ENCODE measurements at places on chromosomes 16 and 17.

- DNase-seq, result no peak
Measured at GRCh38 chr16:88118376-88118775, 167.1 kb downstream of the BANP start.

DNA sequence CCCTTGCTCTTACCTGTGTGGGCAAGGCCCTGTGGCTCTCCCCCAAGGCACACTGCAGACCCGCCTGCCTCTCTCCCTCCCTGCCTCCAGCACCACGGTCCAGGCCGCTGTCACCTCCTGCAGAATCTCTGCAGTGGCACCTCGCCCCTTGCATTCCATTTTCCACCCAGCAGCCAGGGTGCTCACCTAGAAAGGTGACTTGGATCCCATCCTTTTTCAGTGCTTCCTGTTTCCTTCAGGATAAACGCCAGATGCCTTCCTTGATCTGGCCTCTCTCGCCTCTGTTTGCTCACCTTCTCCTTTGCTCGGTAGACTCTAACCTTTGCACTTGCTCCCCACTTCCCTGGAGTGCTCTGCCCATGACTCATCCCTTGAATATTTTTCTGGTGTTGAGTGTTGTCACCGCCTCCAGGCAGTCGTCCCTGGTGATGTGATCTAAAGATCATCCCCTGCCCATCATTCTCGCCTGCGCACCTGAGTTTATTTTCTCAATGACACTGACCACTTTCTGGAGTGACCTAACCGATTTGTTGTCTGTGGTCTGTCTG lies 79.2 kb upstream of the LGALS9 start:
- DNase-seq, result no peak

- DNase-seq, result no peak
Measured at GRCh38 chr16:84069540-84069939, 26.9 kb upstream of the SLC38A8 start.

DNA sequence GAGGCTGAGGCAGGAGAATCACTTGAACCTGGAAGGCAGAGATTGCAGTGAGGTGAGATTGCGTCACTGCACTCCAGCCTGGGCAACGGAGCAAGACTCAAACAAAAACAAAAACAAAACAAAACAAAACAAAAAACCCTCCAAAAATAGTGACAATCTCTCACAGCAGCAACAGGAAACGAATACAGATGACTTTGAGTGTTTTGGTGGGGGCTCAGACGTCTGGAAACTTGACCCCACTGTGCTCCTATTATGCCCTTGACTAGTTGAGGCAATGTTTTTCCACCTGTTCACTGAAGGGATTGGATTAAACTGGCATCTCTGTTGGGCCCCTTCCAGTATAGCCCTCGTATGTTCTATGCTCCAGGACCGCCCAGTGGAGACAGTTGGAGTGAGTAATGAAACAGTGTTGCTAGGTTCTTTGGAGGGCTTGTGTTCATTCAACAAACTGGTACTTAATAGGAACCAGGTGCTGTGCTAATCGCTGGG lies 167.0 kb downstream of the UTP18 start:
- DNase-seq, result no peak

GRCh38 chr16:88430524-88431446 lies 22.3 kb upstream of the ZFPM1 start:
- DNase-seq, result no peak

DNA sequence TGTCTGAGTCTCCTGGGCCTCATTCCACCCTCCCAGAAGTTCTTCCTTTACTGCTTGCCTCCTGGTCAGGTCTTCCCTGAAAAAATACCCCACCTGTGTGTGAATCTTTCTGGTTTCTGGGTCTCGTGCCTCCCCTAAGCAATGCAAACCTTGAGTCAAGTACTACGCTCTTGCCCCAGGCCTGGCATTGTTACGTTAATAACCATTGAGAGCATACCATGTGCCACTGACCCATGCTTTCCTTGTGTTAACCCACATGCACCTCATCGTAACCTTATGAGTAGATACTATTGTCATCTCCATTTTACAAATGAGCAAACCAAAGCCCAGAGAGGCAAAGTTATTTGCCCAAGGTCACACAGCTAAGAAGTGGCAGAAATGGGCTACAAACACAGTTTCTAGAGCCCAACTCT lies 25.4 kb upstream of the TOB1 start:
- no peak for DNase-seq

GRCh38 chr16:68074850-68075555 lies 10.2 kb upstream of the NFATC3 start:
- DNase-seq, result no peak

DNA sequence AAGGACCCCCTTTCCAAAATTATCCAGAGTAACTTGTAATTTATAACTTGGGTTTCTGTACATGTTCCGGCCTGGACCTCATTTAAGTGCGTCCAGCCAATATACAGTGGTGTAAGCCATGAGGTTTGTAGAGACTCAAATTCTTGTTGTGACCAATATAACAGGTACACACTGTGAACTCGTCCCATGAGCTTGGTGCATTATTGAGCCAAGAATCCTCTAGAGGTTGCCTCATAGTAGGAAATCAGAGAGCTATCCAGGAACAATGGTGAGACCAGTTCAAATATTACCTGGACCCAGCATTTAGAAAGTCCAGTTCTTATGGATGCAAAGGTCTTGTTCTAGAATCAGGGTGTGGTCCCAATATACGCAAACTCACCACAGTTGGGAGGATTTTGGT lies 138.2 kb downstream of the NPIPB5 start:
- no peak for DNase-seq

DNA sequence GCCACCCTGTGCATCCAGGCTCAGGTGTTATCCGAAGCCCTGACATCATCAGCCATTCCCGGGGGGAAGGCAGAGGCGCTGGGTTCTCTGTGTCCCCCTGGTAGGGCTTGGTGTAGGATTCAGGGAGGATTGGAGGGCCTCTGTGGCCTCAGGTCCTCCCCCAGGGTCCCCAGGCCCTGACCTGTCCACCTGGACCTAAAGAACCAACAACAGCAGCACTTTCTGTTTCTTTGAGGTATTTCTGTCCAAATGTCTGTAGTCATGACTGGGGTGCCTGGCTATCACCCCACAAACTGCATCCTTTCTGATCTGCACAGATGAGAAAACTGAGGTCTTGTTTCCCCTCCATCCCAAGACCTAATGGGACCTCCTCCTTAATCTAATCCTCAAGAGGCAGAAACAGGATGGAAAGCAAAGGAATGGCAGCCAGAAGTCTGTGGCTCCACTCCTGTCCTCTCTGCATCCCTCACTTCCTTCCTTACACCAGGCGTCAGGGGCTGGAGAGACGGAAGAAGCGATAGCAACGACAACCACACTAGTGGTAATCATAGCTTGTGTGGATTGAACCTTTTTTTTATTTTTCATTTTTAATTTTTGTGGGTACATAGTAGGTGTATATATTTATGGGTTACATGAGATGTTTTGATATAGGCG lies 11.8 kb downstream of the NLRC5 start:
- DNase-seq, result no peak

DNA sequence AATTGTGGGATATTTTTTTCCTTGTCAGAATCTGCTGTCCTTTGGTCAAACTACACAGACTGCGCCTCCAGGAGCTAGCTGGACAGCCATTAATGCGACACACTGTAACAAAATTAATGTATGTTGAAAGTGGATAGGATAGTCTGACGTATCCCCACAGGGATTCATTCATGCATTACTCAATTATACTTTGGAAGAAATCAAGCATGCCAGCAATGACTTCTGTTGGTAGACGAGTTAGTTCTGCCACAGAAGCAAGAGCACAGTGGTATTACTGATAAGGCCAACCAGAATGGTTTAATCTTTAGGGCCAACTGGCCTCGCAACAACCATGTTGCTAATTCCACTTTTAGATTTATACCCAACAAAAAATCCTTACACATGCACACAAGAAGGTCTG lies 106.4 kb upstream of the TOB1 start:
- DNase-seq, result no peak

GRCh38 chr17:48733632-48734328 lies 5.2 kb upstream of the HOXB13 start:
- no peak for DNase-seq

GRCh38 chr16:86604436-86605193 lies 26.3 kb downstream of the FOXL1 start:
- DNase-seq, result no peak

DNA sequence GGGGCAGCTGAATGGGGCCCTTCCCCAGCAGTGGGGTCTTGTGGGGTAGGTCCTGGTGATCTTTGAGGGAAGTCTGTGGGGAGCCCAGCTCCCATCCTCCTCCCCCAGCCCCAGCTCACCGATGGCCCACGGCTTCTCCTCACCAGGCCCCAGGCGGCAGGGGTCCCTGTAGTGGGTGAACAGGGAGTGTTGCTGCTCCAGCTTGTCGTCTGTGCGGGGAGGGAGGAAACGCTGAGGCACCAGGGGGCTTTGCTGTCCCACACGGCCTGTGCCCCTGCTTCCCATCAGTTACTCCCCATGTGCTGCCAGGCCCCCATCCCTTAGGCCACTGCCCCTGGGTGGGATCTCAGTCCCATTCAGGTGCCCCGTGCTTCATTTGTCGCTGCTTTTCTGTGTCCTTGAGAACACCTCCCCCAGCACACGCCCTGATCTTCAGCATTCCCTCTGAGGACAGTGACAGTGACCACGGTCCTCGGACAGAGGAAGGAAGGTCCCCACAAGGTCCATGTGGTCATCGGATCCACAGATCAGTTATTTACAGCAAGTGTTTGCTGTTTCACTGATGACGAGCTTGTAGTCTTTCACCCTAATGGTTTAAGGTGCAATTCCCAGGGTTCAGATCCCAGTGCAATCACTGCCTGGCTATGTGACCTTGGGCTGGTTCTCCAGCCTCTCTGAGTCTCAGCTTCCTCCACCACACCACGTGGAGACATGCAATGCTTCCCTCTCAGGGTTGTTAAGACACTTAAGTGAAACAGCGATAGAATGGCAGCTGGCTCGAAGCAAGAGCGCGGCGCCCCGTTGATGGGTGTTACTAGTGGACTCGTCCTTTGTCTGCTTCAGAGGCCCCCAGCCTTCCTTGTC lies 53.1 kb downstream of the PRMT7 start:
- no peak for DNase-seq

DNA sequence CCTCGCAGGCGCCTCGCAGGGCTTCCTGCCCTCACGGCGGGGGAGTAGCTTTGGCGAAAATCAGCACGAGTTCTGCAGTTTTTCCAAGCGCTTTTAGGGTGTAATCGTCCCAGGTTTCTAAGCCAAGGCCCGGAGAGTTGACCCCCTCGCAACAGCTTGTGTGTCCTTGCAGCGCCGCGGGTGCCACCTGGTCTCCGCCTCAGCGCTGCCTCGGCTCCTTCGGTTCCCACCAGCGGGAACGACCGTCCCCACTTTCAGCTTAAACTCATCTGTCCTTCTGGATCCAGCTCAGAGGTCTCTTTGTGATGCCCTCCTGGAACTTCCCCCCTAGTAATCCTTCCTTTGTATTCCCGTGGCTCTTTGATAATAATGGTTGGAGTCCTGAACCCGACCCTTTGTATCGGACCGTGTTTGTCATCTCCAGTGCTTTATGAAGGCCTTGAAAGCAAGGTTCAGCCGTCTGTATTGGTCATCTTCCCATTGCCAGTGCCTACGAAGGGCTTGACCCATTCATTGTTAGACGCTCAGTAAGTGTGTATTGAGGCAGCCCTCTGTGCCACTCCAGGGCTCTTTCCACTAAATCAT lies 858 bp upstream of the SMARCE1 start:
- DNase-seq, result no peak

DNA sequence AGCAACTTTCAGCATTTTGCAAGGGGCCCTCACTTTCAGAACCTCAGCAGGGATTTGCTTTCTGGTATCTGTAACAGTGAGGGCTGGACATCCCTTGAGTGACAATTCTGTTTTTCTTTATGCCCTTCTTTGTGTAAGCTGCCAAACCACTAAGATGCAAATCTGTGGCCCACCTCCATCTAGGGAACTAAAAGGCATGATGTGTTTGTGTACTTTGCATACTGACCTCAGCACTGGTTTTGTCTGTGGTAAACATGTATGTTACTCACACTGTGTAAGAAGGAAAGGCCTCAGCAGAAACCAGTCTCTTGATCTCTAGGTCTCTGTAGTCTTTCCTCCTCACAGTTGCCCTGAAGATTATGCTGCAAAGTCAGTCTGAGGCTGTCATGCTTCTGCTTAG lies 396.6 kb upstream of the DYNLRB2 start:
- DNase-seq, result no peak

- DNase-seq, result peak; percentile 48
Measured at GRCh38 chr17:68011199-68011665, 15.0 kb upstream of the C17orf58 start.

GRCh38 chr16:28182183-28182582 lies 29.6 kb downstream of the XPO6 start:
- no peak for DNase-seq

GRCh38 chr17:51371732-51372151 lies 111.4 kb downstream of the UTP18 start:
- peak; percentile 82 for DNase-seq

GRCh38 chr17:82029391-82029790 lies 2.1 kb upstream of the RAC3 start:
- no peak for DNase-seq

GRCh38 chr16:71467810-71468209 lies 5.8 kb upstream of the ZNF23 start:
- no peak for DNase-seq

- no peak for DNase-seq
Measured at GRCh38 chr16:31718998-31719397, 154.6 kb upstream of the ZNF267 start.

- DNase-seq, result no peak
Measured at GRCh38 chr17:81666092-81666341, 388 bp downstream of the OXLD1 start.

GRCh38 chr17:10234033-10234432 lies 35.6 kb upstream of the GAS7 start:
- DNase-seq, result no peak

DNA sequence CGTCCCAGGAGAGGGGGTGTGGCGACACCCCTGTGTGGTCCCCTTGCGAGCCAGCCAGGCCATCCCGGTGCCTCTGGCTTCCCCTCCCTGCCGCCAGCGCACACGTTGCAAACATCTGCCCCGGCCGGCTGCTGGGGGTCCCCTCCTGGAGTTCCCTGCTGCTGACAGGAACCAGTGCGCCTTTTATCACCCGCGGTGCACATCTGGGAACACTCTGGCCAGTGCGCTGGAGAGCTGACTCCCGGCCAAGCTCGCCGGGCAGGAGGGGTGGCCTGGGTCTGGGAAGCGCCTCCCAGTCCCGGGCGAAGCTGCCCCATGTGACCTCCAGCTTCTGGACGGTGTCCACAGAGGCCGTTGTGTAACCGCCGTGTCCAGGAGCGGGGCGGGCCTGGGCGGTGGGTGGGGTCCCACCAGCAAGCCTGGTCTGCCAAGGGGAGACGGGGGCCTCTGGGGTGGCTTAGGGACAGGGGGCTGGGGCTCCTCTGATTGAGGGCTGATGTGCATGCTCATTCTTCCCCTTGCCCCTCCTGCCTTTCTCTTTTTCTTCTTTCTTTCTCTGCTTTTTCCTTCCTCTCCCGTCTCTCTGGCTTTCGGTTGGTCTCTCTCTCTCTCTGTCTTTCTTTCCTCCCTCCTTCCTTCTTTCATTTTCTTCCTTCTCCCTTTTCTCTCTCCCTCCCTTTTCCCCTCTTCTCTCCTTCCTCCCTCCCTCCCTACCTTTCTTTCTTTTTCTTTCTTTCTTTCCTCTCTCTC lies 25.2 kb upstream of the CIBAR2 start:
- peak; percentile 85 for DNase-seq

- DNase-seq, result no peak
Measured at GRCh38 chr16:77271532-77272426, 72.6 kb downstream of the SYCE1L start.

Data from hypothalamus (tissue), 51 donors.